AG09309 (cell line): ENCODE measurements at places on chromosomes 12 and 14.

- no peak for DNase-seq
These were observed 24.4 kb upstream of the RBM19 start for GRCh38 chr12:113990250-113991223.

GRCh38 chr12:24997496-24997895 lies 48.6 kb upstream of the BCAT1 start:
- DNase-seq = no peak

DNA sequence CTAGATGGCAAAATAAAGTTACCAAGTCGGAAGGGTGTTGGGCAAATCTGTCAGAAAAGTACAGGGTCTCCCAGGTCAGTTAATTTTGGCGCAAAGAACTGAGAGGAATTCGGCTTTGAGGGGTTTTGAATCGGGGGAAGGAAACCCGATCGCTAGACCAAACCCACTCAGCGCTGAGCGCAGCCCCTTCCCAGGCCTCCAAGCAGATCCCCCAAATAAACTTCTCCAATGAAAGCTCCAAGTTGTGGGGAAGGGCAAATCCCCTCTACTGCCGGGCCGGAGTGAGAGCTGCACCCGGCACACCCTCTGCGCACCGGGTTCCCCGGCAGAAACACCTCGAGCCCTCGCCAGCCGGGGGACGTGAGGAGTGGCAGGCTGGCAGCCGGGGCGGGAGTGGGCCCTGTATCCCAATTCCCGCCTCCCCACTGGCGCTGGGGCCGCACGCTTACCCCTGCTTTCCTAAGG lies 441 bp downstream of the E2F7 start:
- DNase-seq = no peak

DNA sequence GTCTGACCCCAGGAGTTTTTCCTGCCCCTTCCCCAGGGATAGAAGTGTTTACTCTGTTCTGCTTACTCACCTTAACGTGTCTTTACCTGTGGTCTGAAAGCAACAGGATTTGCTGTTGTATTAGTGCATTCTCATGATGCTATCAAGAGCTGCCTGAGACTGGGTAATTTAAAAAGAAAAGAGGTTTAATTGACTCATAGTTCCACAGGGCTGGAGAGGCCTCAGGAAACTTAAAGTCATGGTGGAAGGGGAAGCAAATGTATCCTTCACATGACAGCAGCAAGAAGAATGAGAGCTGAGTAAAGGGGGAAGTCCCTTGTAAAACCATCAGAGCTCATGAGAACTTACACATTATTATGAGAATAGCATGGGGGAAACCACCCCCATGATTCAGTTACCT lies 240.4 kb downstream of the SNAPC1 start:
- no peak for DNase-seq

- no peak for DNase-seq
These were observed 1113.6 kb upstream of the SEL1L start for GRCh38 chr14:82647088-82647810.

DNA sequence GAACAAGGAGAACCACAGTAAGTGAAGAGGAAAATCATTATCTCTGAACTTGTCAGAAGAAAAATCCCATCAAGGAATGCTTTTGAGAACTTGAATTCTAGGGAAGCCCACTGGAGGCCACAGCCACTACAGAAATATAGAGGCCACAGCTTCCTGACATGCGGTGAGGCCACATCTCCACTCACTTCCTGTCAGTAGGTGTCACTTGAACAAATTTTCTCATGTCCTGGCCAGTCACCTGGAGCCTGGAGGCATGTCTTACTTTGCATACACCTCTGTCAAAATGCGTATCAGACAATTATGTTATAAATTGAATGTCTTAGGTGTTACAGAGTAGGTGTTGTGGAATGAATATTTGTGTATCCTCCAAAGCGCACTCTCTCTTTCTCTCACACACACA lies 370.3 kb downstream of the DAD1 start:
- DNase-seq = no peak

- DNase-seq = no peak
These were observed 363.0 kb upstream of the FKBP4 start for GRCh38 chr12:2431810-2432209.

- DNase-seq = no peak
These were observed 96.6 kb downstream of the APAF1 start for GRCh38 chr12:98741556-98742265.

DNA sequence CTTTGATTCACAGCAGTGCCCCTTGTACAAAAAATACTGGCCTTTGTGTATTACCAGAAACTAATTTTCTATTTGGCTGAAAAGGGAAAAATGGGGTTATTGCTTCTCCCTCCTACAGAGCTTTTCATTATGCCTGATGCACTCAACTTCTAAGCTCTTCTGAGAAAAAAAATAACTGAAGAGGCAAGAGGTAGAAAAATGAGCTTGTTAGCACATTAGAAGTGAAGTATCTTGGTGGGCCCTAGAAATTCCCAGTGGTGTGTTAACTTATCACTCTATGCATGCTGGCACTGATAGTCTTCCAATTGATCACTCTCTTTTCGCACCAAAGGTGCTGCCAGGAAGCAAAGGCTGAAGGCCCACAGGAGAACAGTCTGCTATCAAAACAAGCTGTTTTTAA lies 17.1 kb downstream of the INSM2 start:
- no peak for DNase-seq

- DNase-seq = no peak
These were observed 157.9 kb downstream of the PAWR start for GRCh38 chr12:79532907-79533288.

DNA sequence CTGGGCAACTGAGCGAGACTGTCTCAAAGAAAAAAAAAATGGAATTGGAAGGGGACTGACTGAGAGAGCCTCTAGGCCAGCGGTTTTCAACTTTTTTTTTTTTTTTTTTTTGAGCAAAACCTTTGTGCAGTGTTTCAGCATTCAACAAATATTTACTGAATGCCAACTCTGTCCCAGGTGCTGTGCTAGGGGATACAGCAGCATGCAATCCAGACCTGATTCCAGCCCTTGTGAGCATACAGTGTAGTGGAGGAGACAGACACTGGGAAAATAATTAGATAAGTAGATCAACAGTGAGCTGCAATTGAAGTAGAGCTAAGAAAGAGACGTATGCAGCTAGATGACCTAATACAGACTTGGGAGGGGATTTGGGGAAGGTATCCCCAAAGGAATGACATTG lies 23.8 kb upstream of the LTBP2 start:
- no peak for DNase-seq

DNA sequence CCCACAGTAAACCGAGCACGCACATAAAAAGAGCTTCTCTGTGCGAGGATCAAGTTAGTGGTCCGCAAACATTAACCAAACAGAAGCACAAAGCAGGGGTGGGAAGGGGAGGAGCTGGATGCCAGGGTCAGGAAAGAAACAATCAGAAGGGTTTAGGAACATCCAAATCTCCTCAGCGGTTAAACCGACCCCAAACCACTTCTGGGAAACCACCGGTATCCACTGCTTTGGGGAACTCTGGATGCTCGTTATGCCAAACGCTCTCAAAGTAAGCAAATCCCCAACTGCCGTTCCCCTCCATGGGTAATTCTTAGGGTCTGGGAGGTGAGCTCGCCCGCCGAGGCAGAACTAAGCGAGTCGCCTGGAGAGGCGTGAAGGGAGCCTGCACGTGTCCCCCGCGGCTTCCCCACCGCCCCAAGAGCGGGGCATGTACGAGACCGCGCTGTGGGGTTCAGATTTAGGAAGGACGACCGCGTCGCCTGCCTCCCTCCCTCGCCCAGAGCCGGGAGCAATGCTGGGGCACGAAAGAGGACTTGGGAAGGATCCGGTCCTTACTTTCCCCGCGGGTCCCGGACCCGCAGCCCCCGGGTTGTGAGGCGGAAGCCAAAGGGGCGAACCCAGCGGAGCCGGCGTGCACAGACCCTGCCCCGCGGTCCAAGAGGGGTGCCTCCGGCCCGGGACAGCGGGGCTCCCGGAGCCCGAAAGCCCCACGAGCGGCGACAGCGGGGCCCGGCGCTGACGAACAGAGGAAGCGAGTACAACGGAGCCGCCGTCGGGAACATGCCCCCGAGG lies 711 bp downstream of the SBNO1 start:
- DNase-seq = no peak

DNA sequence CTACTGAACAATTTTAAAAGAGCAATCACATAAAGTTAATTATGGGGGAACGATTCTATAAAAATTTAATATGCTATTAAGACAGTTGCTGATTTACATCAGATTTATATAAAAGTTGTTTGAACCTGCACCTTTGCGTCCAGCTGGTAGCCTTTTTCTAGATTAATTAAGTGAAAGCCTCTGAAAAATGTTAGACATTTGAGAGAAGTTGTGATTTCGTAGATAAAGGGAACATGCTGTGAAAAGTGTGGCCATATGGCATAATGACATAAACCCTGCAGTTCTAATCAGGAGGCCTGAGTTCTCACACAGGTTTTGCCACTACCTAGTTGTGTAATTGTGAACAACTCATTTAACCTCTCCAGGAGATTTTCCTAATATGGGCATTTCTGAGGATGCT lies 187.2 kb downstream of the TMTC2 start:
- no peak for DNase-seq

DNA sequence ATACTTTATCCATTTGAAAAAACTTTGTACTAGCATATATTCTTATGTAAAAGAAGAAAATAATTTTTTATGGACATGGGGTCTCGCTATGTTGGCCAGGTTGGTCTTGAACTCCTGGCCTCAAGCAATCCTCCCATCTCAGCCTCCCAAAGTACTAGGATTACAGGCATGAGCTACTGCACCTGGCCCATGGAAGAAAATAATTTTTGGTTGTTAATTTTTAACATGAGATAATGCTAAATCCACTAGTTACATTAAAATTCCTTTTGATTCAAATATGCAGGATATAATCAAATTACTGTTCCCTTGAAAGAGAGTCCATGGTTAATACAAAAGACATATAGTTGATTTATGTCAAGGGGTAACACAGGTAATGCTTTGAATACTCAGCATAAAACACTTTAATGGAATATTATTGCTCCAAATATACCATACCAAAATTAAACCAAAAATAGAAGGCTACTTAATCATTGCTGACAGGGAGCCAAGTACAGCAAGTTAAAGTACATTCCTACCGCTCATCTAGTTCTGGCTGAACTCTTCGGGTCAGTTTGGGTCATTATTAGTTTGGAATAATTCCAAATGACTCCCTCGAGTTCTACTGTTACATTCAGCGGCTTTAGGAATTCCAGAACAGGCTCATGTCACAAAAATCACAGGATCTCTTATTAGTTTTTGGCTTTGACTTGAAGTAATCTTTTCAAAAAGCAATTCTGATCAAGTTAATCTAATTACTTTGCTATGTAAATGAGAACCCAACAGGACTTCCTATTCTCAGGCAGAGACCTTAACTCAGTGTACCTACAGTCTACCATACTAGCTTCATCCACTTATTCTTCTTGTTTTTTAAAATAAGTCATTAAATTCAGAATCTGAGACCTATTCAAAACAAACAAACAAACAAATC lies 6.1 kb downstream of the SOS2 start:
- DNase-seq = peak; percentile 42

DNA sequence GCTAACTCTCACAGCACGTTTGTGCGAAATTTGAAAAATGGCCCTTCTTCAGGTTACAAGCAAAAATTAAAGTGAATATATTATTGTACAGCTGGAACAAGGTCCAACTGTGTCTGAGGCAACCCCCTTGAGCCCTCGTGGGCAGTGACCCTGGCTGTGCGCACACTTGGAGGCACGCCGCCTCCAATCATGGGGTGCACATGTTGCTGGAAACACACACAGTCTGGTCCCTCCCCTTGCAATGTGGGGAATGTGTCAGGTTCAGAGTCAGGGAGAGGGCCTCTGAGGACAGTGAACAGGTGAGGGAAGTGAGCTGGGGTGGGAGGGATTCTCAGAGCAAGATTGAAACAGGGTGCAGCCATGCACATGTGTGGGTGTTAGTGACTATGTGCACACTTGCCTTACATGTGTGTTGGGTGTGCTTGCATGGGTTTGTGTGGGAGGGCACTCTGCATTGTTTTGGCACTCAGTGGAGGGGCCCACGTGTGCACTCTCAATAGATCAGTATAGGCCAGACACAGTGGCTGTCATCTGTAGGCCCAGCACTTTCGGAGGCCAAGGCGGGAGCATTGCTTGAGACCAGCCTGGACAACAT lies 9.6 kb downstream of the TSPAN9 start:
- DNase-seq = no peak

DNA sequence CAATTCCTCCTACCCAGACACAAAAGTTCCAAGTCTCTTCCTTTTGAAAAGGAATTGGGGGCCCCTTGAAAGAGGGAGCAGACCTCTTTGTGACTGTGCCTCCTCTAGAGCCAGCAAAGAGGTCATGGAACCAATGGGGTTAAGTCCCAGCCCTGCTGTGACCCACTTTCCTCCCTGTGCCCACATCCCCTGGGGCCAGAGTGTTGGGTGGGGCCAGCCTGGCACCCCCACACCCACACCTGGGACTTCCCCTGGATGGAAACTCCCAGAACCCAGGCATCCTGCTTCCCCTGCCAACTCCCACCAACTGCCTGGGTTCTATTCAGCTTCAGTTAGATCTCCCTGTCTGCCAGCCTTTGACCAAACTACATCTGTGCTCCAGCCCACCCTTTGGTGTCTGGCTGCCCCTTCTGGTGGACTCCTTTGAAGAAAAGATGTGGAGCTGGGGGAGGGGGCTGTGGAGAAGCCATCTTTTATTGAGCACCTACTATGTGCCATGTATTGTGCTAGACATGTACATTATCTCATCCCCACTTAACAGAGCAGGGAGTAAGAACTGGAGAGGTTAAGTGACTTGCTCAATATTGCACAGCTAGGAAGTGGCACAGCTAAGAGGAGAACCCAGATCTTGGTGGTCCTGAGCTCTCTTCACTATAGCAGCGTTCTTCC lies 4.6 kb upstream of the RARG start:
- DNase-seq = no peak

- DNase-seq = peak; percentile 98
These were observed 32.1 kb downstream of the CMKLR1 start for GRCh38 chr12:108307006-108307405.

DNA sequence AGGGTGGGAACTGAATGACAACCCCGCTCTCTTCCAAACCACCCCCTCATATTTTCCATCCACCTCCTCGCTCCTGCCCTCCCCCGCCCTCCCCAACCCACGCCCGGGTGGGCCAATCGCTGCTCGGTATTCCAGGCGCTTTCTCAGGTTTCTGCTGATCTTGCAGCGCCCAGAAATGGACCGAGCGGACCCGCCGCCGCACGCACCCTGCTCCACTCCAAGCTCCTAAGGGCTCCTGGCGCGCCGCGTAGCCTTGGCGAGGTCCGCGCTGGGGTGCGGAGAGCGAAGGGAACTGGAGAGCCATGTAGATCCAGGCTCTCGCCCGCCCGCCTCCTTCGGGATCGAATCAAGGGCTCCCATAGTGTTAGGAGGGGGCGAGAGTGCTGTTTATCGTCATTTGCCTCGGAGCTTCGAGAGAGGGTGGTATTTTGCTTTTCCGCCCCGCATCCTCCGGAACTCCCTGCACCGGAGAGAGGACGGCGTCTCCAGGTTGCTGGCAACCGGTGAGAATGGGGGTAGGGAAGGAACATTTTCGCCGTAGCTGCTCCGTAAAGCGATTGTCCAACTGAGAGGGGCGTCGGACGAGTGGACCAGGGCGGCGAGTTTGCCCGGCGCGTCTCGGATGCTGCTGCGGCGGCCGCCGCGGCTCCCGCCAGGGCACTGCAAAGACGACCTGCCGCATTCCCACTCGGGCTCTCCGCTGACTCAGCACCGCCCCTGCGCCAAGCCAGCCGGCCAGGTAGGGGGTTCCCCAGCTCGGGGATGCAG lies at the start of gene KCNA1:
KCNA1 (plus strand) TSS at position 172 of the 768 bp plus-strand sequence. CDS start 1,474 bp downstream, outside the sequence.
- DNase-seq = no peak
